ENCODE measurements at places on chromosomes 4 and X. TPM values are rescaled to one million over a fixed set of nuclear protein-coding genes. Genes with fewer than 3 reads are reported as not detected.

- no peak for DNase-seq
These were observed 28.3 kb upstream of the MAP9 start for GRCh38 chr4:155405059-155405458.

DNA sequence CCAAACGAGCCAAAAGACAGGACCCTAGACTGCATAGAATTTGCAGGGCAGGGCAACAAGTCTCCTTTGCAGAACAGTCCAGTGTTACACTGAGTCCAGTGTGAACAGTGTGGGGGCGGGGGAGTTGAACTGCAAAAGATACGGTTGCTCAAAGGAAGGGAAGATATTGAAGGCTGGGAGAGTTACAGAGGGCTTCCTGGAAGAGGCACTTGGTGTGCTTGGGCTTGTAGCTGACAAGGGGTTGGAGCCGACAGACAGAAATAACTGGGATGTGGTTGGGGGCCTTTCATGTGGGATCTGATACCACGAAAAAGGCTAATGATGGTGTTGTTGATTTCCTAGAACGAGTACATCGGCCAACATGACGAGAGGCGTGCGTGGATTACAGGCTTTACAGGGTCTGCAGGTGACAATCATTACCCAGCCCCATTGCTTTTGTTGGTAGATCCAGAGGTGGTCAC is 6.1 kb downstream of the XPNPEP2 start:
- no peak for DNase-seq

DNA sequence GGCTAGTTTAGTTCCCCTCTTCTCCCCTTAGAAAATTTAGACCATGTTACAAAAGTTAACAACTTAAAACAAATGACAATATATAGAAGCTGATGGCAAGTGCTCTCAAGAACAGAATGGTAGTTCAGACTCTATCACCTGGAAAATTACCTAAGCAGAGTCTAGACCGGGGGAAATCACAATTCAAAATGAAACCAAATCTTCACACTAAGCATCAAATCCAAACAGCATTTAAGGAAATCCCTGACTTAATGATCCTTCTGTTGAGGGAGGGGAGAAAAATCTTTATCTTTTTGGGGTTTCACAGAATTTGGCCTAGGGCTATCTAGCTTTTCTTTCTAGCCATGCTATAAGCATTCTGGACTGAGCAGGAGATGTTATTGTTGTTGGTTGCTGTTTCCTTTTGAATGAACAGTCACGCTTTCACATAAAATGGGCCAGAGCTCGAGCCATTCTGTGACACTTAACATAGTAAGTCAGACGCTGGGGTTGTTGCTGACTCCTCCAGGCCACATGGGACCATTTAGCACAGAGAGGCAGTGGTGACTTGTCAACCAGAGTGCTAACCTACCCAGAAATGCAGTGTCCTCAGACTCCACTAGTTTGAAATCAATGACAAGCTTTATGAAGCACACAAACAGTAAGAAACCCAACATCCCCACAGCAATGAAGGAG is 16.0 kb upstream of the LSM6 start:
- DNase-seq: no peak

DNA sequence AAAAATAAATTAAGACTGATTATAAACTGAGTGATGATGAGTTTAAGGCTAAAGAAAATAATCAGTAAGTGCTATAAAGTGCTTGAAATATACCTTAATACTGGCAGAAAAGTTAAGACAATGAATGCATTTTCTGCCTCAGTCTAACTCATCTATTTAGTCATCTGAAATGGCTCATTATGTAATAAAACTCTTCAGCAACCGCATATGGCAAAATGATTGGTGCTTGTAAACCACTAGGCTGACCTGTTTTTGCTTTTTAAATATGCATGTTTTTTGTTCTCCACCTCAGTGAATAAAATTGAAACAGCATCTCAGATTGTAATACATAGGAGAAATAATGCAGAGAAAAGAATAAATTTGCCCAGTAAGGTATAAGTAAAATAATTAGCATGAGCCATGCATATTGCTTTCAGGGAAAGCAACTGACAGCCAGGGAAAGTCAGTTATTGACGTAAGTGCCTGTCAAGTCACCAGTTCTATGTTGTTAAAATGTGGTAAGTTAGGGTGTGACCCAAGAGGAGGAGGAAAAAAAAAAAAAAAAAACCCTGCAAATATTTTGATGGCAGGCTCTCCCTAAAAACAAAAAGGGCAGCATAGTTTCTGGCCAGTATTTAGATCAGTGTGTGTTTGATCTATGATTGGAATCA is 167.5 kb downstream of the PALLD start:
- DNase-seq: no peak

DNA sequence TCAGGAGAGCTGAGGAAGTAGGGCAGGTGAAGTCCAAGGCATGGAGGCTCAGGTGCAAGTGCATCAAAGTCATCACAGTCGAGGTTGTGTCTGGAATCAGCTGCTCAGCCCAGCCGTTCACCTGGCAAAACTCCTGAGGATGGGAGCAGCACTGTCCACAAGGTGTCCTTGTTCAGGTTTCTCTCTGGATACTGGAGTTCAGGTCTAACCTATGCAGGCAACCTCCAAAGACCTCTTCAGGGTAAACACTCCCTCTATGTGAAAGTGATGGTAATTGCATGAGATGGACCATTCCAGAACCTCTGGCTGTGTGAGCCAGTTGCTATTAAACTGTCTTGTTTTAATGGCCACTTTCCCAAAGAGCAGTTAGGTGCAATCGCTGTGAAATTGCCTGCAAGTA is 120.2 kb upstream of the PSAPL1 start:
- DNase-seq: no peak

Gene P2RY8
- 1.8 TPM for total RNA-seq

Gene CXorf49
- not detected for total RNA-seq

Gene ANOS1
- total RNA-seq: 4.0 TPM

All from left cardiac atrium (tissue), 4 donors.